ENCODE measurements at places on chromosomes 1 and 21.

DNA sequence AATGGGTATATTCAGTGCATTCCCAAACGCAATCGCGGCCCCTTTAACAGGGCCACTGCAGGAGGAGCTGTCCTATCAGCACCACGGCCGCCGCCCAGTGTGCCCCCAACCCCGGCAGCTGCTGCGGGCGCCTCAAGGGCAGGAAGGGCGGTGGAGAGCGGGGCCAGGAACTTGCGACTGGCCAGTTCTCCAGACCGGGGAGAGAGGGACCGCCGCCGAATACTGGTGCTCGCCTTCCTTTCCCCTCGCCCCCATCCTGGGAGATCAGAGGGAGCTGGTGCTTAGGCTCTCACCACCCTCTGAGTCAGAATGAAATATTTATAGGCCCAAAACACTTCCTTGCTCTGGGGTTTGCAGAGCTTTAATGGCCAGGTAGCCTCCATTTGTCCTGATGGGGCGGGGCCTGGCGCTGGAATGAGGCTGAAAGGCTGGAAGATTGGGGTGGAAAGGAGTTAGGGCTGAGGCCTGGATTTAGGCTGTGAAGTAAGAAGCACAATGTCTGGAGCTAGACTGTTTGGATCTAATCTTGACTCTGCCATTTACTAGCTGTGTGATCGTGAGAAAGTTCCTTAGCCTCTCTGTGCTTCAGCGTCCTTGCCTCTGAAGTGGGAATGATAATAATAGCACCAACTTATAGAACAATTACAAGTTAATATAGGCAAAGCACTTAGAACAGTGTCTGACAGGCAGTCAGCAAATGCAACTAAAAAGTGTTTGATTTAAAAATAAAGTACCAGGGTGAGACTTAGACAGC lies 75.5 kb downstream of the NAV1 start:
- H3K27me3 ChIP-seq, result peaks cover 14% of the 10 kb centered on the region
- no peak overlapping the region for H3K4me3 ChIP-seq
- no peak overlapping the region for H3K27ac ChIP-seq
- peak; percentile 26 for DNase-seq
- no peaks in the 10 kb centered on the region for H3K36me3 ChIP-seq
- H3K4me1 ChIP-seq, result no peaks in the 10 kb centered on the region

DNA sequence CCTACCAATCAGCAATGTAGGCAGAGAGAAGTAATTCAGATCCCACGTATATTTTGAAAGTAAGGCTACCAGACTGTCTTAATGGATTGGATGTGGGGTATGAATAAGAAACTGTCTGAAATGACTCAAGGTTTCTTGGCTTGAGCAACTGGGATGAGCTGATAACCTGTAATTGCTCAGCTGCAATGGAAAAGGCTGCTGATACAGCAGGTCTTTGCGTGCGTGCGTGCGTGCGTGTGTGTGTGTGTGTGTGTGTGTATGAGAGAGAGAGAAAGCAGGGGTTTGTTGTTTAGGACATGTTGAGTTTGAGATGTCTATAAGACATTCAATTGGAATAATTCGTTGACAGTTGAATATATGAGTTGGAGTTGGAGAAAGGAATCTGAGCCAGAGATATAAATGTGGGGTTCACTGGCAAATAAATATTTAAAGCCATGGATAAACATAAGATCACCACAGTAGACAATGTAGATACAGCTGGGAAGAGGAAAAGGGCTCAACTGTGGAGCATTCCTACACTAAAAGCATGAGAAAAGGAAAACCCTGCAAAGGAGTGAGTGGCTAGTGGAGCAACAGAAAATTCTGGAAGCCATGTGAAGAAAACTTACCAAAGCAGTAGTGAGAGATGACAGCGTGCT lies 72.9 kb downstream of the UCHL5 start:
- no peak overlapping the region for H3K4me3 ChIP-seq
- no peaks in the 10 kb centered on the region for H3K27me3 ChIP-seq
- H3K27ac ChIP-seq, result no peak overlapping the region

- peak; percentile 50 for DNase-seq
- peaks cover 9% of the 10 kb centered on the region for H3K36me3 ChIP-seq
- H3K27ac ChIP-seq, result peak overlapping the region; percentile 30
- H3K27me3 ChIP-seq, result no peaks in the 10 kb centered on the region
- H3K4me3 ChIP-seq, result no peak overlapping the region
Measured at GRCh38 chr1:24385160-24385940, 28.2 kb downstream of the STPG1 start.

DNA sequence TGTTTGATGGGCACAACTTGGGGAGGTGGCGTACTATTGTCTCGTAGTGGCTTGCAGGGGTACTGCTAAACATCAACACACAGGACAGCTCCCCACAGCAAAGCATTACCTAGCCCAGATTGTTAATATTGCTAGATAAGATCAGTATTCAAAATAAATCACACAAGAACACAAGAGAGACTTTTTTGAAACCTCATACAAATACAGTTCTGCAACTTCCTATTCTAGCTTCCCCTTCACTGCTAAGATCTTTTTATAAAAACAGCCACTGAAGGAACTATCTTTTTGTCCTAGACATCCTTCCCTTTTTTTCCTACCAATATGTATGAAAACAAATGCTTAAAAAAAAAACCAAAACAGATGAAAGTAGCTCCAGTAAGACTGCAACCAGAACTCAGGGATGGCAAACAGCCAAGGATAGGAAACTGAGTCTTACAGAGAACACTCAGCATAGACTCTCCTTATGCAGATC lies 137.8 kb upstream of the KRTAP19-8 start:
- DNase-seq, result no peak
- no peak overlapping the region for H3K4me3 ChIP-seq
- H3K4me1 ChIP-seq, result peaks cover 76% of the 10 kb centered on the region
- peaks cover 47% of the 10 kb centered on the region for H3K36me3 ChIP-seq

DNA sequence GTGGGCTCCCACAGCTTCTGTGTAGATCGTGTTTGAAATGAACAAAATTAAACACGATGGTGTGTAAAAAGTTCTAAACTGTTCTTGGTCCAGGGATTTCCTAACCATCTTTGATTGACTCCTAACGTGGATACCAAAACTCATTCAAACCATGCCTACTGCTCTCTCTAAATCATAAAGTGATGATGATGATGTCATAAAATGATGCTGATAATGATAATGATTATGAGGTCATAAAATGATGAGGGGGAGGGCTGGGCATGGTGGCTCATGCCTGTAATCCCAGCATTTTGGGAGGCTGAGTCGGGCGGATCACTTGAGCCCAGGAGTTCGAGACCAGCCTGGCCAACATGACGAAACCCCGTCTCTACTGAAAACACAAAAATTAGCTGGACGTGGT lies 133.3 kb upstream of the COA6 start:
- H3K36me3 ChIP-seq, result peaks cover 30% of the 10 kb centered on the region
- H3K4me3 ChIP-seq, result no peak overlapping the region
- H3K27ac ChIP-seq, result no peak overlapping the region

DNA sequence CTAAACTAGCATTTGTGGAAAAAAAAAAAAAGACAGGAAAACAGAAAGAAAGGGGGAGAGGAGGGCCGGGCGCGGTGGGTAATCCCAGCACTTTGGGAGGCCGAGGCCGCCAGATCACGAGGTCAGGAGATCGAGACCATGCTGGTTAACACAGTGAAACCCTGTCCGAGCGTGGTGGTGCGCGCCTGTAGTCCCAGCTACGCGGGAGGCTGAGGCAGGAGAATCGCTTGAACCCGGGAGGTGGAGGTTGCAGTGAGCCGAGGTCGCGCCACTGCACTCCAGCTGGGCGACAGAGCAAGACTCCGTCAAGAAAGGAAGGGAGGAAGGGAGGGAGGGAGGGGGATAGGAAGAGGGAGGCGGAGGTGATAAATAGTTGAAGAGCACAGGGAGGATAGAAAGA lies 54.7 kb downstream of the LBR start:
- DNase-seq, result no peak
- peaks cover 7% of the 10 kb centered on the region for H3K27me3 ChIP-seq
- no peak overlapping the region for H3K27ac ChIP-seq
- no peak overlapping the region for H3K4me3 ChIP-seq
- no peaks in the 10 kb centered on the region for H3K36me3 ChIP-seq

DNA sequence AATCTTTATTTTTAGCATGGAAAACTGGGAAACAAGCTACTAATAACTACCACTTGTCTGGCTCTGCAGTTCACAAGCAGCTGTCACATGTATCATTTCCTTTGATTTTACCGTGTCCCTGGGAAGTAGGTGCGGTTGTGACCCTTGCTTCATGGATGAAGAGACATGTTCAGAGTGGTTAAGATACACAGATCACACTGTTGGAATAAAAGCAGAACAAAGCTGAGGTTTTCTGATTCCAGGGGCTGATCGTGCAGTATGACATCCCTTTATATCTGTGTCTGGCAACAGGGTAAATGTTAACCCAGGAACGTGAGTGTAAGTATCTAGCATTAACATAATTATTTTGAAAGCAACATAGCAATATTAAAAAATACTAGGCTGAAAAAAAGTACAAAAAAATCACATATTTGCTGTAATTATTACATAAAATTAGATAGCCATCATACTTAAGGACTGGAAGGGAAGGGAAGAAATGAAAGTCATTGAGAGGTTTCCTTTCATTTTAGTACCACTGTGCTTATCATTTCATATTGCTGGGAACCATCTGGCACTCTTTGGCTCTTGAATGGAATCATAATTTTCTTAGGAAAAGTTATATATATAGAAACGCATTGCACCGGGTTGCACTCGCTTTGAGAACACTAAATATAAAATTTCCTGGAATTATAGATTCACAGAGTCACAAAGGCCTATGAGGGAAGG lies 62.8 kb upstream of the PAXBP1 start:
- H3K27ac ChIP-seq, result no peak overlapping the region
- no peak overlapping the region for H3K4me3 ChIP-seq
- peaks cover 10% of the 10 kb centered on the region for H3K27me3 ChIP-seq

DNA sequence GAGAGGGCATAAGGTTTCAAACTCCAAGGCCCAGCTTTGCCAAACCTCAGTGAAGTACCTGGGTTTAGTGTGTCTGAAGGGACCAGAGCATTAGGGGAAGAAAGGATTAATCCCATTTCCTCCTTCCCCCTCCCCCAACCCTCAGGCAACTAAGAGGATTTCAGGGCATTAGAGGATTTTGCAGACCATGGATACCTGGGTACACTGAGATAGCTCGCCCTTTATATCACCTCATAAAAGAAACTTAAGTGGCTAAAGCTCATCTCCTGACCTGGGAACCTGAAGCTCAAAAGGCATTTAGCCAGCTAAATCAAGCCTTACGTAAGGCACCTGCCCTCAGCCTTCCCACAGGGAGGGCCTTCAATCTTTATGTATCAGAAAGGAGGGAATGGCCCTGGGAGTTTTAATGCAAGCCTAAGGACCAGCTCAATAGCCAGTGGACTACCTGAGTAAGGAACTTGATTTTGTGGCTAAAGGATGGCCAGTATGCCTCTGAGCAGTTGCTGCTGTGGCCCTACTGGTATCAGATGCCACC lies 26.4 kb upstream of the SMYD3 start:
- H3K4me1 ChIP-seq, result no peaks in the 10 kb centered on the region
- H3K27me3 ChIP-seq, result peaks cover 7% of the 10 kb centered on the region
- H3K4me3 ChIP-seq, result no peak overlapping the region
- no peaks in the 10 kb centered on the region for H3K36me3 ChIP-seq
- H3K27ac ChIP-seq, result no peak overlapping the region

GRCh38 chr21:38256599-38257302 lies at the start of gene KCNJ15:
TSS of gene KCNJ15 (plus strand) at chr21:38256991. CDS start at chr21:38299262, 42,271 bp downstream.
- H3K4me1 ChIP-seq, result no peaks in the 10 kb centered on the region
- DNase-seq, result no peak
- H3K36me3 ChIP-seq, result no peaks in the 10 kb centered on the region
- no peak within 1 kb of the TSS for H3K4me3 ChIP-seq
- no peak within 1 kb of the TSS for H3K27ac ChIP-seq
- H3K27me3 ChIP-seq, result peaks cover 35% of the 10 kb centered on the region

DNA sequence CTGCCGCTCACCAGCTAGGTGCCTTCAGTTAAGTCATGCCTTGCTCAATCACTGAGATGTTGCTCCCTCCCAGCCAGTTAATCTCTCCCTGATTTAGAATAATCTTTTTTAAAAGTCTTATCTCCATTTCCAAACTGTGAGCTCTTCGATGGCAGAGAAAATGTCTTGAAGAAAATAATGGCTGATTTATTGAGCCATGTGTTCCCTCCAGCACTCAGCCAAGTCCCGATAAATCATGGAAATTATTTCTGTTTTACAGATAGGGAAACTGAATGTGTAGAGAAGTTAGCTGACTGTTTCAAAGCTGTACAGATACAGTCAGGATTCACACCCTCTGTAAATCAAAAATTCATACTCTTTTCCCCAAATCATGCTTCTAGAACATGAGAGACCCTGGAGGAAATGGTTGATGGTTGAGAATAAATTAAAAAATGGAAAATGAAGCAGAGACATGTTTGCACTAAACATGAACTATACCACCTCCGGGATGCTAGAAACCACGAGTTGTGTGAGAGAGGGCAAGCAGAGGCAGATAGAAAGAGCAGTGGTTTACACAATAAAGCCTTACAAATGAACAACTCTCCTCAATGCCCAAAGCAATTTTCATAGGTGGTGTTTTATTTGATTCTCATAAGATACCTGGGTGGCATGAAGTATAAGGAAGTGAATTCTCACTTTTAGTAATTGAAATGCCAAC lies 376.4 kb downstream of the PLPP3 start:
- H3K27ac ChIP-seq, result no peak overlapping the region
- H3K36me3 ChIP-seq, result no peaks in the 10 kb centered on the region
- H3K4me1 ChIP-seq, result no peaks in the 10 kb centered on the region
- H3K27me3 ChIP-seq, result no peaks in the 10 kb centered on the region
- no peak overlapping the region for H3K4me3 ChIP-seq

DNA sequence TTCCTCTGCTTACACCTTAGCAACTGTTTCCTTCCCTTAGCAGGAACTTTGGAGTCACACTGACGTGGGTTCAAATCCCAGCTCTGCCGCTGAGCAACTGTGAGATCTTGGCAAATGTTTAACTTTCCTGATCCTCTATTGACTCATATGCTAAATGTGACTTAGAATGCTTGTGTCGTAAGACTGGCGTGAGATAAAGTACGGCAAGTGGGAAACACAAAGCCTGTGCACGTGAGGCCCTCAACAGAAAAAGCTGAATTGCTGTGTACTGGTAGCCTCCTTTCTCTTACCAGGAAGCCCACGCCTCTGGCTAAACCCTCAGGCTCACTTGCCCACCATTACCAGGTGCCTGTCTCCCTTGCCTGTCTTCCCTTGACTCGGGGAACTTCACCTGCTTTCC lies 135.4 kb upstream of the TNR start:
- no peak overlapping the region for H3K4me3 ChIP-seq
- H3K27me3 ChIP-seq, result peaks cover 3% of the 10 kb centered on the region
- H3K4me1 ChIP-seq, result no peaks in the 10 kb centered on the region
- H3K27ac ChIP-seq, result no peak overlapping the region

DNA sequence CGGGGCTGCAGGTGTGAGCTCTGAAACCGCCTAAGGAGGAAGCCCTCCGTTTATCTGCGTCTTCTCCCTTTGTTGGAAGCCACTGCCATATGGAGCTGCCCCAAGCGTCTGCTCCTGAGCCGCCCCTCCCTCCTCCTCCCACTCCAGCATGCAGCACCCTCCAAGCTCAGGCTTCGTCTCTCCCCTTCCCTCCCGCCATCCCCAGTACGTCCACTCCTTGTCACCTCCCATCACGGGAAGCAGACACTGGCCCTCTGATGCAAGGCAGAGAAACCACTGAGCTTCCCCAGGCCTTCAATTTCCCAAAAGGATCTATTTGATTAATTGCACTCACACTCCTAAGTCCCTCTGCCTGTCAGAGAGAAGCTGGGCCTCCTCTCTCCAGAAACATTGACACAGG lies 52.5 kb downstream of the NFASC start:
- peaks cover 54% of the 10 kb centered on the region for H3K27me3 ChIP-seq
- H3K4me3 ChIP-seq, result no peak overlapping the region
- no peaks in the 10 kb centered on the region for H3K36me3 ChIP-seq

GRCh38 chr1:32998064-32998463 lies 33.5 kb upstream of the RNF19B start:
- no peaks in the 10 kb centered on the region for H3K27me3 ChIP-seq
- H3K4me1 ChIP-seq, result peaks cover 21% of the 10 kb centered on the region
- H3K27ac ChIP-seq, result peak overlapping the region; percentile 1
- DNase-seq, result no peak
- H3K4me3 ChIP-seq, result no peak overlapping the region

GRCh38 chr1:81799939-81800694 lies 617 bp upstream of the ADGRL2 start:
- no peaks in the 10 kb centered on the region for H3K36me3 ChIP-seq
- H3K27me3 ChIP-seq, result peaks cover 48% of the 10 kb centered on the region
- DNase-seq, result no peak
- H3K27ac ChIP-seq, result no peak overlapping the region

Data from activated naive CD4-positive, alpha-beta T cell treated with anti-CD3 and anti-CD28 coated beads, Interleukin-2, amount 10 ng/mL, durations not matched to agents 7 days and 5 days (primary cell).